ENCODE measurements at places on chromosomes 11 and 22.
A peak's percentile ranks its signal among the peaks of the same experiment; 100 is the strongest.

DNA sequence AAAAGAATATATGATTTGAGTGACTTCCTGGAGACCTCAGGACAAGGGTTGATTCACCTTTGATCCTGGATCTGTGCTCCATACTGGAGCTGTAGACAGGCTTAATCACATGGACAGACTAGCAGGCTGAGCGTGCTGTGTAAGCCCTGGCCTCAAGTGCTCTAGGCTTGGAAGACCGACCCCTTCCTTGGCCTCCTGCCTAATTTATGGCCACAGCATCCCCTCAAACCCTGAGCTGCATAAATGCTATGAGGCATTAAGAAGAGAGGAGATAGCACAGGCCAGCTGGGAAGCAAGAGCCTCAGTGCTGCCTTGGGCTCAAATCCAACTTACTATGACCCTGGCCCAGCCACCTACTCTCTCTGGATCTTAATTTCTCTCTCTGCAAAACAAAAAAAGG lies 385.1 kb downstream of the BUD13 start:
- no peak overlapping the region for H3K27ac ChIP-seq
- no peaks in the 10 kb centered on the region for H3K27me3 ChIP-seq
- no peaks in the 10 kb centered on the region for H3K36me3 ChIP-seq
- H3K4me3 ChIP-seq: no peak overlapping the region
- H3K4me1 ChIP-seq: peaks cover 4% of the 10 kb centered on the region
- no peak for DNase-seq

DNA sequence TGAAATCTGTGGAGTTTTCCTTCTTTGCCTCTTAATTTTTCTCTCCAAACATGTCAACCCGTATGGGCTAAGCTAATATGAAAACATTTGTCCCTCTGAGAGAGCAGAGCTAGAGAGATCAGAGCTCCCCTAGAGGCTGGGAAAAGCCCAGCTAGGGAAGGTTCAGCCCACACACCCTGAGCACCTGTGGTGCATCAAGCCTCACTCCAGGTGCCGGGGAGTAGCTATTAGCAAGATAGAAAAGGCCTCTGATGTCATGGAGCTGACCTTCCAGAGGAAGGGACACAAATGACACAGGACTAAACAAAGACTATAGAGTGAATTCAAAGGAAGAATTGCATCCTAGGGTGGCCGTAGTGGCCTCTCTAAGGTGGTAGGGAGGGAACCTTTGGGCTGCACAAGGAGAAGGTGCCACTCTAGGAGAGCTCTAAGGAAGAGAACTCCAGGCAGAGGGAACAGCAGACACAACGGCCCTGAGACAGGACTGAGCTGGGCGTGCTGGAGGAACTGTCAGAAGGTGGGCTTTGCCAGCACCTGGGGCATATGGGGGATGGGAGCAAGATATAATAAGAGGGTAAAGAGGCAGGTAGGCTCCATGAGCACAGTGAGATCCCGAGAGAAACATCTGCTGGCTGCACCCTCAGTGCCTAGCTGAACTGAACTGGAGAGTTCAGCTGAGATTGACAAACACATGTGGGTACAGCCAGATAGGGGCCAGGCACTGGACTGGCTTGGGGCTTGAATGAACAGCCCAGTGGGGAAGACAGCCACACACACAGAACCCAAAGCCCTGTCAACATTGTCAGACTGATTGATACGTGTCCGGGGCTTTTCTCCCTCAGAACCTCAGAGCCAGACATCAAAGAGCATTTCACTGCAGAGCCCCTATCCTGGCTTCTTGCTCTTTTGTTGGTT lies 65.5 kb upstream of the DRD2 start:
- no peak overlapping the region for H3K4me3 ChIP-seq
- peak; percentile 52 for DNase-seq
- no peaks in the 10 kb centered on the region for H3K36me3 ChIP-seq
- peaks cover 2% of the 10 kb centered on the region for H3K27me3 ChIP-seq

DNA sequence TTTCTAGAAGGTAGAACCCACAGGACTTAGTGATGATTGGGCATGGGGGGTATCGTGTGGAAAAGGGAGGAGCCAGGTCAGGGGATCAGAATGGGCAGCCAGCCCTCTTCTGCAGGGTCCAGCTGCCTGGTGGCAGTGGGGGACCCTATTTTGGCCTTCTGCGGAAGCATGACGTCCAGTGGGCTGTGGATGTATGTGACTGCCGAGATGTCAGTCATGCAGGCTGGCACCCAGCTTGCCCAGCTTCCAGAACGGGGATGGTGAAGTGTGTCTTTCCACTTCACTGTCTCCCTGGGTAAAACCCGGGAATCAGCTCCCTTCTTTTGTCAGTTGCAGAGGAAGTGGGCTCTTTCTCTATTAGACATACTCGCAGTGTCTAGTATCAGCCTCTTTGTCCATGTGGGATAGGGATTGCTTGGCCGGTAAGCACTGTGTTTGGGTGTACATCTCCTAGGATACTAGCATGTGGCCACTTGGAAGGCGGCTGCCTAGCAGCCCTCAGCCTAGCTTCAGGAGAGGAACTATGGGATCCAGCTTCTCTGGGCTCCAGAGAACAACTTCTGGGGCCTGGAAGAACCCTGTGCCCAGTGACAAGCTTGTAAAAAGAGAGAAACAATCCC lies 51.4 kb downstream of the GRIK4 start:
- peaks cover 3% of the 10 kb centered on the region for H3K4me1 ChIP-seq
- no peaks in the 10 kb centered on the region for H3K36me3 ChIP-seq
- H3K27ac ChIP-seq: no peak overlapping the region
- no peak for DNase-seq
- peaks cover 2% of the 10 kb centered on the region for H3K27me3 ChIP-seq

DNA sequence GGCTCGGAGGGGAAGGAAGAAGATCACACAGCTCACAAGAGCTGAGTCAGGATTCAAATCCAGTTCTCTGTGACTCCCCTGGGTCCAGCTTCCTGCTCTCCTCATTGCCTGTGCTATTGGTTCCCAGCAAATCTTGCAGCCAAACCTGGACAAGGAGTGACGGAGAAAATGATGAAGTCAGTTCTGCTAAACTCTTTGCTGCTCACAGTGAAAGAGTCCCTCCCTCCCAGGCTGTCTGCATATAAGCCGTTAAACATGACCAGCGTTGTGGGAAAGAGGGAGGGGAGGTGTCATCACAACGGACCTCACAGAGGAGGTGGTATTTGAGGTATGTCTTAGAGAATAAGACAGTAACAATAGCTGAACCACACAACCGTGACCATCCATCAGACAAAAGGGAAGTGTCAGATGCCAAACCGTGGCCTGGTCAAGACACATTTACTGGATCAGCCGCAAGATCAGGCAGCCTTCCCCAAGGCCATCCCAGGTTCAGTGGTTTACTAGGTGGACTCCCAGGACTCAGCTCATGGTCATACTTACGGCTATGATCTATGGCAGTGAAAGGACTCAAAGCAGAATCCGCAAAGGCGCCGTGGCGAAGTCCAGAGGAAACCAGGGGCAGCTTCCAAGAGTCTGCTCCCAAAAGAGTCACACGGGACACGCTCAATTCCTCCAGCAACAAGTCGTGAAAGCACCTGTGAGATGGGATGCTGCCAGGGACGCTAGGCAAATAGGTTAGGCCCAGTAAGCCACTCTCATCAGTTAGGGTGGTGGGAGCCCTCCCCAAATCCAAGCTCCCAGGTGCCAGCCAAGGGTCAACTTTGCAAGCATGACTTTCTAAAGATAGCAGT lies 2.8 kb upstream of the CYTH4 start:
- H3K27me3 ChIP-seq: no peaks in the 10 kb centered on the region
- H3K36me3 ChIP-seq: no peaks in the 10 kb centered on the region
- no peak for DNase-seq
- H3K4me1 ChIP-seq: peaks cover 5% of the 10 kb centered on the region
- no peak overlapping the region for H3K4me3 ChIP-seq

- H3K36me3 ChIP-seq: no peaks in the 10 kb centered on the region
- H3K27ac ChIP-seq: no peak overlapping the region
- no peaks in the 10 kb centered on the region for H3K27me3 ChIP-seq
- H3K4me3 ChIP-seq: no peak overlapping the region
These were observed 97.8 kb upstream of the CSNK2A3 start for GRCh38 chr11:11450744-11451362.

DNA sequence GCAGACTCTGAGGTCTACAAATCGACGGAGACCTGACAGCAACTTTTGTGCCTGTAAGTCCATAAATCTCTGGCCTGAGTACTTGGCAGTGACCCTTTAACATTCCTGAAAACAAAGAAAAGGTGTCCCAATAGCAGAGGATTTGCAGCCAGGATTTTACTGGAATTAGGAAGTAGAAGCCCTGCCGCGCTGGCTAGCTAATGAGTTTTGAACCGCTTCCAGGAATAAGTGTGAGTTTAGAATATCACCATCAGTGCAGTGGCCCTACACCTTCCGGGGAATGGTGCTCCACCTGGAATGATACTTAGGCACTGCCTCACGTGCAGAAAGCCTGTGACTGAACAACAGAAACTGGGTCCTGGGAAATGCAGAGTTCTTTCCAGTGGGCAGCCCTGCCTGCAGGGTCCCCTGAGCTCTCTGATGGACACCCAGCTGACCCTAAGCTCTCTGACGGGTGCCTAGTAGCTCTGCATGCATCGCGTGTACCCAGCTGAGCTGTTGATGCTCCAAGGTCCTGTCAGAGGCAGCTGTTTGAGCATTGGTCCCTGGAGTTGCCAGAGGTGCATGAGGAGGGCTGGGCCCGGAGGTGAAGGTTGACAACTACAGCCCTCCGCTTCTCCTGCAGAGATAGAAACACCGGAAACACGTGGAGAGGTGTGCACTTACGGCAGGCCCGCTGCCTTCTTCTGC lies 380.9 kb downstream of the TBC1D22A start:
- no peak overlapping the region for H3K4me3 ChIP-seq
- no peak for DNase-seq
- no peaks in the 10 kb centered on the region for H3K4me1 ChIP-seq
- H3K36me3 ChIP-seq: no peaks in the 10 kb centered on the region
- no peaks in the 10 kb centered on the region for H3K27me3 ChIP-seq

- DNase-seq: no peak
- no peaks in the 10 kb centered on the region for H3K27me3 ChIP-seq
- H3K4me3 ChIP-seq: no peak overlapping the region
- no peaks in the 10 kb centered on the region for H3K36me3 ChIP-seq
- 0 out of 2 replicates have a peak, but pooled peaks cover 2% of the 10 kb centered on the region for H3K4me1 ChIP-seq
These were observed 13.1 kb downstream of the RPS6KA4 start for GRCh38 chr11:64372021-64372420.

DNA sequence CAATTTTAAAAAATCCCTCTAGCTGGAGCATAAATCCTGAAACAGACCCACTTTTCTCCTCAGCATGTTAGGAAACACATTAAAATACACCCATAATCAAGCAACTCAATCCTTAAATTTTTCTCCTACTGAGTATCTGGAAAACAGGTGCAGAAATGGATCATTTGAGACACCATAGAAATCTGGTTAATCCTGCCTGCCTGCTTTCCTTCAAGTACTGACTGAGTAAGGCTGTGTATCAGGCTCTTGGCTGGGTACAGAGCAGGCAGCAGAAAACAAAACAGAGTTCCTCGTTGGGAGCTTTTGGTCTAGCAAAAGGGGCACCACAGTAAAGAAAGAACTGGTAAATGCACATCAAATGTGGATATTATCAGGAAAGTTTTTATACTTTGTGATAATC lies 1.9 kb downstream of the KCNQ1OT1 start:
- H3K36me3 ChIP-seq: no peaks in the 10 kb centered on the region
- DNase-seq: no peak
- no peaks in the 10 kb centered on the region for H3K27me3 ChIP-seq
- H3K4me3 ChIP-seq: no peak overlapping the region
- peaks cover 20% of the 10 kb centered on the region for H3K4me1 ChIP-seq

- no peaks in the 10 kb centered on the region for H3K36me3 ChIP-seq
- no peak for DNase-seq
- no peak overlapping the region for H3K27ac ChIP-seq
- no peaks in the 10 kb centered on the region for H3K27me3 ChIP-seq
- peaks cover 5% of the 10 kb centered on the region for H3K4me1 ChIP-seq
These were observed 29.9 kb downstream of the FGF4 start for GRCh38 chr11:69745201-69745600.

DNA sequence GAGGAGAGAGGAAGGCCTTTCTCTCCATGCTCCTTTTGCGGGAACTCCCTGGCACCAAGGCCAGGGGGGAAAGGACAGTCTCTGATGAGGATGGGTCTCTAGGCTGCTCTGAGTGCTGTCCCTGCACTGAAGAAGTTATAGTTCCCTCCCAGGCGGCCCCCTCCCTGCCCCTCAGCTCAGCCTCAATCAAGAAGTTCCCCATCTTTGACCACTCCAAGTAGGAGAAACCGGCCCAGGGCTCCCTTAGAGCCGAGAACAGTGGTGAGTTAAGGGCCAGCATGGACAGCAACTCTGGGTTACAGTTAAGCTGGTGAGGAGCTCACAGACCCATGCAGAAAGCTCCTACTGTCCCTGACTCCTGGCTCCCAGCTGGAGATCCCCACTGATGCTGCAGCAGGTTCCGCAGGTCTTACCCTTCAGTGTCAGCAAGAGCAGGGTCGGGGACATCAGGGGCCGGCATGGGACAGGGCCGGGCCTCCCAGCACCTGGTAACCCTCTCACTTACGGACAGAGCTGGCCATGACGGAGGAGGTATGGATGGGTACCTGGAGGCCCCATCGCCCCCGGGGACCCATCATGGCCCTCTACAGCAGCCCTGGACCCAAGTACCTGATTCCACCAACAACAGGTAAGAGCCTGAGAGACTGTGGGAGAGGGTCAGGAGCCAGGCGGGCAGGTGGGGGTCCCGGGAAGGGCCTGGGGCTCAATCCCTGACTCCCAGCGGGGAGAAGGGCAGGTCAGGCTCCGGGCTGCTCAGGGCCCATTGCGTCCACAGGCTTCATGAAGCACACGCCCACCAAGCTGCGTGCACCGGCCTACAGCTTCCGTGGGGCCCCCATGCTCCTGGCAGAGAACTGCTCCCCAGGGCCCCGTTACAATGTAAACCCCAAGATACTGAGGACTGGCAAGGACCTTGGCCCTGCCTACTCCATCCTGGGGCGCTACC lies 4.2 kb downstream of the SCGB1C1 start:
- H3K27ac ChIP-seq: no peak overlapping the region
- DNase-seq: no peak
- no peaks in the 10 kb centered on the region for H3K36me3 ChIP-seq
- H3K4me3 ChIP-seq: no peak overlapping the region
- H3K4me1 ChIP-seq: no peaks in the 10 kb centered on the region
- H3K27me3 ChIP-seq: no peaks in the 10 kb centered on the region

DNA sequence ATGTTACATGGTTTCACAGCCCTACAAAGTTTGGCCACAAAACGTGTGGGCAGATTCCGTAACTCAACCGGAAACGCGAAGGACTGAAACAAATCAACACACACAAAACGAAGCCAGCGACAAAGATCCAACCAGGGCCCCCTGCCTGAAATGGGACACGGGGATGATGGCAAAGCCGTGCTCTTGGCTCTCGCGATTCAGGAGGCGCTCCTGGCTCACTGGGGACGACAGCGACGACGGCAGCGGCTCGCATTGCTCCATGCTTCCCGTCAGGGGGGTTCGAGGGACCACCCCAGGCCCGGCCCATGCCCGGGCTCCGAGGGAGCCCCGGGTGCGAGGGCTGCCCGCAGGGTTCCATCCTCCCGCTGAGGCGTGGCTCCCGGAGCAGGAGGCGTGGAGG lies 4786.8 kb upstream of the OR11H1 start:
- no peaks in the 10 kb centered on the region for H3K27me3 ChIP-seq
- H3K27ac ChIP-seq: no peak overlapping the region
- no peaks in the 10 kb centered on the region for H3K4me1 ChIP-seq
- no peak for DNase-seq
- no peaks in the 10 kb centered on the region for H3K36me3 ChIP-seq
- no peak overlapping the region for H3K4me3 ChIP-seq
